T1000 (cell line): ENCODE measurements at places on chromosomes 11 and 22.
A peak's percentile ranks its signal among the peaks of the same experiment; 100 is the strongest.

- peak; percentile 65 for DNase-seq
These were observed 950 bp downstream of the FERMT3 start for GRCh38 chr11:64207256-64208085.

- no peak for DNase-seq
These were observed 58.0 kb upstream of the CHST1 start for GRCh38 chr11:45723397-45723796.

DNA sequence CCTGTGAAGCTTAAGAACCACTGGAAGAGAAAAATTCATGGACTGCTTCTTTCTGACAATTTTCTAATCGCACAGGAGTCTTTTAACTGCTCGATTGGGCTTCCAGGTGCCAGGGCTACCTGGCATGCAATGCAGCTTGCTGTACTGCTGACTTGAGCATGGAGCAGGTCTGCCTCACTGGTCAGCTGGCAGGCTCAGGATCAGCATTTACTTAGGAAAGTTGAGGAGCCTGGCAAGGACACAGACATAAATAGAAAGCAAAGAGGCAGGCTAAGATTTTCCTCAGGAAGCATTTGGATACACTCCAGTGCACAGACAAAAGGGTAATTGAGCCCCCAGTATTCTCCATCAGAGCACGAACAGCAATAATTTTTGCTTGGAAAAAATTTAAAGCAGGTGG, 163.5 kb downstream of the CSNK2A3 start:
- no peak for DNase-seq

DNA sequence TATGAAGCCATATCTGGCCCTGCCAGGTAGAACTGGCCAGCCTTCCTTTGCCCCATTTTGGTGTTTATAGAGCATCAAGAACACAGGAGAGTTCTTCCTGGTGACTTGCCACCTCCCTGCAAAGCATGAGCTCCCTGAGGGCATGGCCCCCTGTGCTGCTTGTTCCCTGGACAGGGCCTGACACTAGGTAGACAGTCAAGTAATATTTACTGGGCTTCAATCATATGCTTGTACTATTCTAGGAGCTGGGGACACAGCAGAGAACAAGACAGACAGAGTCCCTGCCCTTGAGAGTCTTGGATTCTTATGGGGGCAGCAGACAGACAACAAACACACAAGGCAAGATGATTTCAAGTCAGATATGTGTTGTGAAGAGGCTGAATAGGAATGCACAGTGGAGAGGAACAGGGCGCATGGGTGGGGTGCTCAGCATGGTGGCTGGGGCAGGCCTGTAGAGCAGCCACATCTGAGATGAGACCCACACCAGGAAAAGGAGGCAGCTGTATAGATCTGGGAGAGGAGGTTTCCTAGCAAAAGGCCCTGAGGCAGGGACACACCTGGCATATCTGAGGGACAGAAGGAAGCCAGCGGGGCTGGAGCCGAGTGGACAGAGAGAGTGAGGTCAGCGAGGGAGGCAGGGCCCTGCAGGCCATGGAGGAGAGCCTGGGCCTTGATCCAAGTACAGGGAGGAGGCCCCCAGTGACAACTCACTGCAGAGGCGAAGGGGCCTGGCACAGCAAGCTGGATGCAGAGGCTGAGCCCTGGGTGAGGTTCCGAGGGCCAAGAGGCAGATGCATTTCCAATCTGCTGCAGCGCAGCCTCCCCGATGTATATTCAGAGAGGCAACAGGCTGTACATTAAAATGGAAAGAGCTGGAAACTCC, 10.2 kb upstream of the CBX6 start:
- DNase-seq = no peak

GRCh38 chr11:8688414-8689362, 6.1 kb downstream of the RPL27A start:
- DNase-seq = peak; percentile 81

- peak; percentile 2 for DNase-seq
These were observed 605.0 kb upstream of the CADM1 start for GRCh38 chr11:116109228-116109627.

- DNase-seq = no peak
These were observed 3.8 kb downstream of the FOLR1 start for GRCh38 chr11:72195518-72196270.
